ENCODE measurements at places on chromosomes 6 and 20.

- peak; percentile 94 for DNase-seq
Observed at GRCh38 chr6:19804205-19805128, 32.7 kb upstream of the ID4 start.

DNA sequence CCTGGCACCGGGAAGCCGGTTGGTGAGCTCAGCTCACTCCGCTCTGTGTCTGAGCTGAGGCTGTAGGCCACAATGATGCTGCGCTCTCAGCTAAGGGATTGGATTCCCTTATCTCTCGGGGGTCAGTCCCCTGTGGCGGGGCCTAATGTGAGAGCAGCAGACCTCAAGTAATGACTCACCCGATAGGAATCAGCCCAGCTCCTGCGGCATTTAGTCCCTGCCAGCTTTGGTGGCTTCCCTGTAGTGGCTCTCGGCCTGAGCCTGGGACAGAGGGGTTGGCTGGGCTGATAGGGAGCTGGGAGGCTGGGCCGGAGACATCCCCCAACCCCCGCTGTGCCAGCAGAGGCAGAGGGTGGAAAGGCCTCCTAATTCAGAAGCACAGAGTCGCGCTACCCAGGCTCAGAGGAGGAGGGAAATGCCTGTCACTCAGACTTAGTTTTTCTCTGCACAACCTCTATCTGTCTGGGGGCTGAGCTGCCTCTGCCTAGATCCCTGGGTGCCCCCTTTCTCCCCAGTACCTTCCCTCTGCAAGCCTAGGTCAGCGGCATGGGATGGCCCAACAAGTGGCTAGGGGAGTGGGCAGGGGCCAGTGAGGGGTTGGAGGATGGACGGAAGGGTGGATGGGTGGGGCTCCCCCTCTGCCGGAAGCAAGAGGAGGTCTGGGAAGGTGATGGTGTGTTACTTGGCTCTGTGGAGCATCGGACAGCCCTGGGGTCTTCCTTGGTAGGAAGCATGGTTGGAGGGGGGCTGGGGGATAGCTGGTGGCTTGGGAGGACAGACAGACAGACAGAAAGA, 92.2 kb downstream of the CDH22 start:
- peak; percentile 77 for DNase-seq

DNA sequence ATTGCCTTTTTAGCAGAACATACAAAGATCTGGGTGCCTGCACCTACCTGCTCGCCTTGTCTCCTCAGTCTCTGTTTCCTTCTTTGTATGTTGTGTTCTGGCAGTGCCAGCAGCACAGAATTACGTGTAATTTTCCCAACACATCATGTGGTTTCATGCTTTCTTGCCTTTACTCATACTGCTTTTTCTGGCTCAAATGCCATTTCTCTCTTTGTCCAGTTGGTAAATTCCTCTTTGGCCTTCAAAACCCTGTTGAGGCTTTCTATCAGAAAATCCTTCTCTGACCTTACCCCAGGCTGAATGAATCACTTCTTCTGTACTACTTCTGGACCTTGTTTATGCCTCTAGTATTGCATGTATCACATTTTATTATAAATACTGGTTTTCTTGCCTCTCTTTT, 31.8 kb downstream of the L3MBTL3 start:
- DNase-seq, result no peak

- no peak for DNase-seq
Observed at GRCh38 chr6:3163248-3163594, 5.9 kb upstream of the TUBB2A start.
